Caki2 (cell line): ENCODE measurements at places on chromosomes 3 and 15.

DNA sequence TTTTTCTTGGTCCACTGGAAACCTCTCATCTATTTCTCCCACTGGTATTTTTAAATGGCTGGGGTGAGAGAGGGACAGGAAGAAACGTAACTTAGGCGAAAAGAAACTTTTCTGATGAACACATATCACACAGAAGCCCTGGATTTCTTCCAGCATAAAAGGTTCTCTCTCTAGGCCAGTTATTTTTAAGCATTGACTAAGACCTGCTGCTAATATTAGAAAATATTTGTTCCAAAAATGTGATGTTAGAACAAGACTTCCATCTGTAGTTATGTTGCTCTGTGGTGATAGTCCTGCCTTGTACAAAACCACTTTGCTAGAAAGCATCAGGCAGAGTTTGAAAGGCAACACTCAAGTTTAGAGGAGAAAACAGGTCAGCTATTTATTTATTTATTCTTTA is 537.7 kb downstream of the MCTP2 start:
- DNase-seq: no peak

GRCh38 chr3:73398084-73398483 is 226.7 kb downstream of the PDZRN3 start:
- DNase-seq: no peak

- no peak for DNase-seq
Observed at GRCh38 chr3:192881159-192881786, 36.4 kb downstream of the MB21D2 start.

DNA sequence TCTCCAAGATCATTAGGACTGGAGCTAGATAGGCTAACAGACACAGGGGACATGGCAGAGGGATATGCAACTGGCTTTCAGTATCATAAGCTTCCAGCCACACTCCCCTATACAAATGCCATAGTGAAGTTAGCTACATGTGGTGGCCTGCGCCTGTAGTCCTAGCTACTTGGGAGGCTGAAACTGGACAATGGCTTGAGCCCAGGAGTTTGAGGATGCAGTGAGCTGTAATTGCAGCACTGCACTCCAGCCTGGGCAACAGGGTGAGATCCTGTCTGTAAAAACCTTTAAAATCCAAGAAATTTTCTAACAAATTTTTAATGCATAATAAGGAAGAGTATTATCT is 37.3 kb downstream of the DLG1 start:
- DNase-seq: no peak

DNA sequence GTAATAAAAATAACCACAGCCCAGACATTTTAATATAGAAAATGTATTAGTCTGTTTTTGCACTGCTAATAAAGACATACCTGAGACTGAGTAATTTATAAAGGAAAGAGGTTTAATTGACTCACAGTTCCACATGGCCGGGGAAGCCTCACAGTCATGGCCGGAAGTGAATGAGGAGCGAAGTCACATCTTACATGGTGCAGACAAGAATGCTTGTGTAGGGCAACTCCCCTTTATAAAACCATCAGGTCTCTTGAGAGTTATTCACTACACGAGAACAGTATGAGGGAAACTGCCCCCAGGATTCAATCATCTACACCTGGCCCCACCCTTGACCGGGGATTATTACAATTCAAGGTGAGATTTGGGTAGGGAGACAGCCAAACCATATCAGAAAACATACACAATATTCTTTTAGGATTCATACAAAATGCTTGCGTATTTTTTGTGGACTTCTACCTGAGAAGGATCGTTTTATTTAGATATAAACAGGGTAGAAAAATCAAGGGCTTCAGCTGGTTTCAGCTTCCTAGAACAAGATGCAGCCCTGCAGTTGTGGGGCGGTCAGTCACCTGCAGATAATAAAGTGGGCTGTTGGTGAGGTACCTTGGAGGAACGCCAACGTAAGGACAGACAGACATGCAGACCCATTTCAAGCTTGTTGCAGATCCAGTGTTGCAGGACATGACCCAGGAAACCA is 101.9 kb downstream of the TNIK start:
- DNase-seq: no peak

DNA sequence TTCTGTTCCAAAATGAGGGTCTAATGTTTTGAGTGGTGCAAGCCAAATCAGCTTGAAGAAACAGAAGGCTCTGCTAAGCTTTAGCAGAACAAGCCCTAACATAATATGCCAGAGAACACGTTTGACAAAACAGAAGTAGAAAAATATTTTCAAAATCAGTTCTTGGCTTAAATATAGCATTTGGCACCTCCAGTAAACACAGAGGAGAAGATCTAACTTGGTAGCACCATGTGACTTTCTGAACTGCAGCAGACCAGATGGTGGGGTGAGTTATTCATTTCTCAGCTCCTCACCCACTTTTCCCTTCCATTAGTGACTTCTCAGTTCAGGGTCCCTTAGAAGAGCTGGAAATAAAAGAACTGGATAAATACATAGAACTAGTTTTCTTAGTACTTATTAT is 395.8 kb downstream of the MAGI1 start:
- no peak for DNase-seq

- DNase-seq: no peak
Observed at GRCh38 chr3:143413372-143413771, 293.8 kb downstream of the CHST2 start.

GRCh38 chr3:49161808-49162530 is 4.2 kb downstream of the CCDC71 start:
- DNase-seq: no peak
